ENCODE measurements at places on chromosomes 16 and 17.

DNA sequence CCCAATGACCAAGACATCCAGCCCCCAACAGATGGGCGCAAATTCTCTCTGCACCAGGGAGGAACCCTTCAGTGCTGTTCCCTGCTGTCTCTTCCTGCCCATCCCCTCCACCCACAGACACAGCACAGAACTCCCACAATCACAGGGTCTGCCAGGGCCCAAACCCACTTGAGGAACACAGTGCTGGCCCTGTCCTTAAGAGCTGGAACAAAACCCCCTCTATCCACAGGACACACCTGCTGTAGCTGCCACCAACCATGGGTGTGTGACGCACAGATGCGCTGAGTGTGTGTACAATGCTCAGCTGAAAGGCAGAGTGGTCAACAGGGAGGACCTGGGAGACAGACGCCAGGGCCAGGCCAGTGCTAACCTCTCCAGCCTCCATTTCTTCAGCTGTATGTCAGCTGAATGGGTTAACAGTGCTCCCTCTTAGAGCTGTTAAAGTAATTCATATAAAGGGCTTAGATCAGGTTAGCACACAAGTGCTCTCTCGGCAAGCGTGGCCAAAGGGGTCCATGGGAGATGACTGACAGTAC, 62.1 kb downstream of the AMFR start:
- DNase-seq = no peak

GRCh38 chr17:74361230-74362068, at the start of gene BTBD17:
Gene BTBD17 (minus strand): TSS chr17:74361868. CDS start chr17:74361819, 49 bp downstream.
- DNase-seq = no peak

- no peak for DNase-seq
Observed at GRCh38 chr16:79301051-79301450, 299.5 kb downstream of the MAF start.

- no peak for DNase-seq
Observed at GRCh38 chr16:62035115-62036092, 834 bp downstream of the CDH8 start.

DNA sequence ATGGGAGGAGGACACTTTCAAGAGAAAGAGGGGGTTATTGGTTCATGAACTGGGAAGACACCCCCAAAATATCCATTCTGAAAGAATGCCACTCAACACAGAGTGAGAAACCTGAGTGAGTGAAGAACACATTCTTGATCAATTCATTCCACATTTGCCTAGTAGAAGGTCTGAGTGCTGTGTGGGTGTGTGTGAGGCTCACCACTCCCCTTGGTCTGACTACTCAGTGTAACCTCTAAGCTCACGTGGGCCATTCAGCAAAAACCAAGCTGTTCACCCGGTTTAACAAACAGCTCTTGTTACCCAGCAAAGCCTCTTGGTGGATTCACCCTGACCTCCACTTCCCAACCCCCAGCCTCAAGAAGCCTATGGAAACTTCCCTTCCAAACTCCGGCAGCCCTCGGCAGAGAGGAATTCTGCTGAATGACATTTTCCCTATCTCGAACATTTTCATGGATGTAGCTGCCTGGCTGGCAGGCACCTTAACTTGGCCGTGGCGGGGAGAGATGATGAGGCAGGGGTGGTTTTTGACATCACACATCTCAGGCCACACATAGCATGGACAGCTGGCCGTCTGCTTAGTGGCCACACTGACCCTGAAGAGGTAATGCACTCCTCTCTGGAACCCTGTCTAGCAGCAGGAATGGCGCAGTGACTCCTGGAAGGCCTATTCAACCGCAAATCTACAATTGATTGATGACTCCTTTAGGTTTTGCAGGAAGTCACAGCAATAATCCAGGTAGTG, 11.6 kb downstream of the ST6GALNAC1 start:
- no peak for DNase-seq

- no peak for DNase-seq
Observed at GRCh38 chr17:74276541-74277009, 2.5 kb downstream of the DNAI2 start.

DNA sequence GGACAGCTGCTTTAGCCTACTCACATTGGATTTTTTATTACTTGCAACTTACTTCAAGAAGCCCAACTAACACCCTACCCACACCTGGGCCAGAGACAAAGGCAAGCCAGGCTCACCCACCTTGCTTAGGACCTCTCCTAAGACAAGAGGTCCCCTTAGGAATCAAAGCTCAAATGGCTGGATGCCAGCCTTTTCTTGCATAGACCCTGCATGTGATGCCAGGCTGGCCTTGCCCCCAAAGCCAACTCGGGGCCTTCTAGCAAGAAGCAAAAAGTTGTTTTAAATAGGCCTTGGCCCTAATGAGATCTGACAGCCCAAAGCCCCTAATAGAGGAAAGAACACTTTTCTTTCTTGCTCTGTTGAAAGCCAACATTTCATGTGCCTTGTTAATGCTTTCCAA, 20.7 kb downstream of the GPRC5B start:
- DNase-seq = no peak

GRCh38 chr16:81779536-81780320, 637 bp downstream of the PLCG2 start:
- DNase-seq = no peak

DNA sequence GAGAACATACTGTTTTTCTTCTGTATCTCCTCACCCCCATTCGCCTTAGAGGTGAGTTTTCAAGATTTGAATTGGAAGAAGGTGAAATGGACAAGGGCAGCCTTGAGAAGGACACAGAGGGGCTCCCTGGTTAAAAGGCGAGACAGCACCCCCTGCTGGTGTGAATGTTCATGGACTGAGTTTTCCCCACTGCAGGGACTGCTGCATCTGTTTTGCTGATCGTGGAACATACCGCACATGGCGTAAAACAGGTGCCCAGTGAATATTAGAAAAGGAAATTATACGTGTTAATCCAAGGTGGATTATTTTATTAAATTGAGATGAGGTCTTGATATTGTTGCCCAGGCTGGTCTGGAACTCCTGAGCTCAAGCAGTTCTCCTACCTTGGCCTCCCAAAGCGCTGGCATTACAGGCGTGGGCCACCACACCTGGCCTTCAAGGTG, 54.5 kb downstream of the NDE1 start:
- DNase-seq = peak; percentile 58

GRCh38 chr17:69501591-69502468, 87.3 kb downstream of the MAP2K6 start:
- DNase-seq = no peak

- DNase-seq = no peak
Observed at GRCh38 chr16:17404941-17405689, 65.6 kb downstream of the XYLT1 start.

DNA sequence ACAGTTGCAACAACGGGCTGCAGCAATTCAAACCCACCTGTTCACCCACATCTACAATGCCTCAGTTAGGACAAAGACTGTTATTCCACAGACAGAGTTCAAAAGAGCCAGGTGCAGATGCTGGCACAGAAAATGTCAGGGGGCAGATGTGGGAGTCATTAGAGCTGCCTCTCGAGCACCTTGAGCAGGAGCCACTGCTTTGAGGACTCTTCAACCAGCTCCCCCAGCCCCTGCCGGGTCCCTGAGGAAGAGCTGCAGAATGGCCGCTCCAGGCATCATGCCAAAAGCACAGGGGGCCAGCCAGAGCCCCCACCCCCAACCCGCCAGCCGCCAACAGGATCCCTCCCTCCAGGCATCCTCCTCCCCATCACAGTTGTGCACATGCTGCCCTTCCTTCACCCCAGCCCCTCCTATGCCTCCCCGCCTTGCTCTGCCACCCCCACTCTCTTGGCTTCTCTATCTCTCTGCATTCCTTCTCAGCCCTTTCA, 20.8 kb downstream of the C17orf67 start:
- DNase-seq = no peak

DNA sequence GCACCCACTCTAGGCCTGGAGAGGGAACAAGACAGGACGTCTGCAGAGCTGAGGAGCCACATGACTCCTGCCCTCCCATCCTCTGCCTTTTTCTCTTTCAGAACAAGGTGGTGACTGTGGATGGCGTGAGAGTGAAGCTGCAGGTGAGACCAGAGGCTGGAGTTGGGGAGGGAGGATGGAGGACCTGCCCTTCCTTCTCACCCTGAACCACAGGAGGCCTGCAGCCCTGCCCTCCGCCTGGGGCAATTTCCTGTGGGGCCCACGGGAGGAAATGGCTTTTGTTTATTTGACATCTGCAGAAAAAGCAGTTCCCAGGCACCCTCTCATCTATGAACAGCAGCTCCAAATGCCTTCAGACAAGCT, 5.1 kb downstream of the RAB37 start:
- DNase-seq = no peak

- no peak for DNase-seq
Observed at GRCh38 chr16:11196286-11196828, 59.6 kb downstream of the SOCS1 start.

DNA sequence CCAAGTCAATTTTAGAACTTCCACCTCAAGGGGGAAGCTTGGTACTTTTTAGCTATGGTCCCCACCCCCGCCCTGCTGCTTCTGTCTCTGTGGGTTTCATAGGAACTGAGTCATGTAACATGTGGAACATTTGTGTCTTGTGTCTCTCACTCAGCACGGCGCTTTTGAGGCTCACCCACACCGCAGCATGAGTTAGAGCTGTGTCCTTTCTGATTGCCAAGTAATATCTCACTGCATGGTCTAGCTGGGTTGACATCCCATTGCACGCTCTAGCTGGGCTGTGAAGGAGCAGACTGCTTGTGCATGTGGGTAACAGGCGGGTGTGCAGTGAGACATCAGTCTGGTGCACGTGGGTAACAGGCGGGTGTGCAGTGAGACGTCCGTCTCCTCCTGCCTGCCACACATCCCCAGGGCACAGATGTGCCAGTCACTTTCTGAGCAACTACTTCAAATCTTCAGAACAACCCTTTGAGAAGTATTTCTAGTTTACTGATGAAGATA, 26.4 kb upstream of the SLC7A5 start:
- DNase-seq = no peak

GRCh38 chr17:333626-334396, 18.8 kb downstream of the RPH3AL start:
- no peak for DNase-seq

DNA sequence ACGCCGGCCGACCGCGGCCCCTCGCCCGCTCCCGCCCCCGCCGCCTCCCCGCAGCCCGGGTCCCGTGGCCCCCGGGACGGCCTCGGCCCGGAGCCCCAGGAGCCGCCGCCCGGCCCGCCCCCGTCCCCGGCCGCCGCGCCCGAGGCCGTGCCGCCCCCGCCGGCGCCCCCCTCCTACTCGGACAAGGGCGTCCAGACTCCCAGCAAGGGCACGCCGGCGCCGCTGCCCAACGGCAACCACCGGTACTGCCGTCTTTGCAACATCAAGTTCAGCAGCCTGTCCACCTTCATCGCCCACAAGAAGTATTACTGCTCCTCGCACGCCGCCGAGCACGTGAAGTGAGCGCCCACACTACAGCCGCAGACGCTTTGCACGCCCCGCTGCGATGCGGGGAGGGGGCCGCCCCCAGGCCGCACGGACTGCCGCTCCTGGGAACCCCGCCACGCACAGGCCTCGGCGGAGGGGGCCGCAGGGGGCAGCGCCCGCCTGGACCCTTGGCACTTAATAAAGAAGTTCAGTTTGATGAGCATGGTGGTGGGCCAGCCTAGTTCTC, 35.5 kb upstream of the ZC3H18 start:
- no peak for DNase-seq

DNA sequence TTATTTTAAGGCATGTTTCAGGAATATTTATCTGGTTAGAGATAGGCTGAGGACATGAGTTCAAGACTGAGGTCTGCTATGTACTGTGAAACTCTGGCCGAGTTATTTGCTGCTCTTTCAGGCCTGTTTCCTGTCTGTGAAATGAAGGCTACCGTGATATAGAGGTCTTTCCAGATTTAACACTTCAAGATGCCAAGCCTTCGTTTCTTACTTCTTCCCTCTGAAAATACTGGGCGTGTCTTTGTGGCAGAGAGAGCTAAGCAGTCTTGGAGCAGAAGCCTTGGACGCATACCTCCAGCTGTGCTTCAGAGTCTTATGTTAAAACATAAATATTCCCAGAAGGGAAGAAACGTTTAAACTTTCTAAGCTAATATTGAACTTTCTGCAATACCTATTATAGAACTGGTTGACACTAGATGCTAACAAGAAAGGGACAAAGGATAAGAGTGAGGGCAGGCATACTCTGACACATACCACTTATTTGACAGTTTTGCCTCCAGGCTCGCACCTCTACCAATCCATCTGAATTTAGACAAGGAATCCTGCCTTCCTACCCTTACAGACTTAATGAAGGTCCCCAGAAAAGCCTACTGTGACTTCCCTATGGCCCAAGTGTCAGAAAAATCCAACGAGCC, 17.5 kb downstream of the WIPI1 start:
- DNase-seq = no peak

- DNase-seq = no peak
Observed at GRCh38 chr16:4347765-4348509, 3.2 kb downstream of the PAM16 start.

GRCh38 chr17:68498479-68499326, 13.5 kb upstream of the PRKAR1A start:
- no peak for DNase-seq

- no peak for DNase-seq
Observed at GRCh38 chr17:74316220-74316619, 9.8 kb upstream of the KIF19 start.

GRCh38 chr16:85902366-85903155, 3.6 kb downstream of the IRF8 start:
- no peak for DNase-seq

GRCh38 chr16:9139965-9140364, 48.5 kb downstream of the HAPSTR1 start:
- DNase-seq = no peak

GRCh38 chr16:23570992-23571632, 13.6 kb downstream of the UBFD1 start:
- no peak for DNase-seq

GRCh38 chr16:62970851-62971250, 934.6 kb upstream of the CDH8 start:
- DNase-seq = no peak

GRCh38 chr17:74904687-74905409, 11.4 kb upstream of the FADS6 start:
- DNase-seq = no peak

GRCh38 chr16:62644030-62644812, 608.0 kb upstream of the CDH8 start:
- DNase-seq = no peak

DNA sequence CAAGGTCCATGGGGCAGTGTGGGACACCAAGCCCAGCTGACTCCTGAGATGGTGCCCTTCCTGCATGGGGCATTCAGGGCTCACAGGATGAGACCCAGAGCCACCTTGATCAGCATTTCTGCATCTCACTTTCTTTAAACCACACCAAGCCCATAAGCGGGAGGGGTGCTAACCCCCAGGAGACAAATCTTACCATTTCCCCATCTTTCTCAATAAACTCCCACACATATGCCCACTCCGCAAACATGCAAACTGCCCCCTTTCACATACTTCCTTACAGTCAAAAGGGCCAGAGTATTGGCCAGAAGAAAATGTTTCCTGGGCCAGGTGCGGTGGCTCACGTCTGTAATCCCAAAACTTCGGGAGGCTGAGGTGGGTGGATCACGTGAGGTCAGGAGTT, 3.7 kb upstream of the SLC39A11 start:
- no peak for DNase-seq

DNA sequence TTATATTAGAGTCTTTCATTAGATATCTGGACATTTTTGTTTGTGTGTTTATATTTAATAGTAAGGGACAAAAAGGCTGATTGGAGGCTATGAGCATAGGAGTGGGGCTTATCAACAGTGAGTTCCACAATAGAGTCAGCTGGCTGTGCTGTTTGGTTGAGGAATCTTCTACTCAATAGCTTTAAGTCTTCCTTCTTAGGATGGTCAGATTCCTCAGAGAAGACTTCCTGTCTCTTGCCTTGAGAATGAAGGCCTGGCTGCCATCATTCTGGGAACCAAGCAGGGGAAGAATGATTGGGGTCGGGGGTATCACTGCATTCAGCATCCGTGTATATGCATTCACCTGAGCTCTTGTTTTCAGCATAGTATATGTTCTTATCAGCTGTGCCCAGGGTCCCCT, 31.9 kb upstream of the ABCC11 start:
- DNase-seq = no peak

- no peak for DNase-seq
Observed at GRCh38 chr16:50144211-50144610, 8.9 kb upstream of the TENT4B start.

Data from Panc1 (cell line).